ENCODE measurements at places on chromosomes 16 and 17. TPM values are rescaled to one million over a fixed set of nuclear protein-coding genes. Genes with fewer than 3 reads are reported as not detected.
A peak's percentile ranks its signal among the peaks of the same experiment; 100 is the strongest.

GRCh38 chr16:72125635-72126428, 32.2 kb downstream of the DHX38 start:
- H3K4me1 ChIP-seq = peaks cover 2% of the 10 kb centered on the region
- H3K27me3 ChIP-seq = peaks cover 4% of the 10 kb centered on the region
- DNase-seq = no peak
- no peak overlapping the region for H3K27ac ChIP-seq
- H3K4me3 ChIP-seq = no peak overlapping the region

- H3K27me3 ChIP-seq = peaks cover 12% of the 10 kb centered on the region
- peaks cover 9% of the 10 kb centered on the region for H3K4me1 ChIP-seq
- peak; percentile 46 for DNase-seq
- H3K27ac ChIP-seq = no peak overlapping the region
Observed at GRCh38 chr17:7173687-7174602, 5.2 kb downstream of the ASGR1 start.

GRCh38 chr16:65947951-65948350, 418.5 kb upstream of the CDH5 start:
- no peak overlapping the region for H3K27ac ChIP-seq
- no peaks in the 10 kb centered on the region for H3K4me1 ChIP-seq
- no peak overlapping the region for H3K4me3 ChIP-seq

DNA sequence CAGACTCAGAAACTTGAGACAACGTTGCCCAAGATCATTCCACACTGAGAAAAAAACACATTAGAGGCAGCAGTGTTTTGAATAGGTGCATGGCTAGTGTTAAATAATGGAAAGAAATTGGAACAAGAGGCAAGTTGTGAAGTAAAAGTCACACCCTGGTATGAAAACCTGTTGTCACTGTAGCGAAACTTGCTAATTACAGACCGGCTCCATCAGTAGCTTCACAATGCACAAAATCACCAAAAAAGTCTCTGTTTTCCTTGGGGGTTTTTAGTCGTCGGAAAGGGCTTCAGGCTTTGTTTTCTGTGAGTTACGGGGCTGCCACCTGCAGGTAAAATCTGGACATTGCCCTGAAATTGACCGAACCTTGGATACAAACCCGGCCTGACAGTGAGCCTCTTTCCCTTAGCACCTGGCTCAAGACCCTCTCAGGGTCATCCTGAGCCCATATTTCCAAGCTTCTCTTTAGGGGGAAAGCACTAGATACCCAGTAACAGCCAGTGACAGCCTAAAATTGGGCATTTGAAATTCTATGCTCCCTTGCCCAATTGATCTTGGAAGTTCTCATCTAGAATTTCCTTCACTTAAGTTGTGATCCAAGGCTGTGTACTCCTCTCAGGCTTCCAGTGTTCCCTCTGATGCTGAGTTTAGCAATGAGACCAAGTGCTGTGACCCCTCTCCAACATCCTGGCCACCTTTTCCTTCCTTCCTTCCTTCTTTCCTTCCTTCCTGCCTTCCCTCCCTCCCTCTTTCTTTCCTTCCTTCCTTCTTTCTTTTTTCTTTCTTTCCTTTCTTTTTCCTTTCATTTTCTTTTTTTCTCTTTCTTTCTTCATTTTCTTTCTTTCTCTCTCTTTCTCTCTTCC, 7.2 kb upstream of the GRB2 start:
- H3K36me3 ChIP-seq = no peaks in the 10 kb centered on the region
- no peak overlapping the region for H3K27ac ChIP-seq
- peaks cover 26% of the 10 kb centered on the region for H3K4me1 ChIP-seq
- DNase-seq = peak; percentile 73

KRT33B gene
- not detected for total RNA-seq

HEXD gene
- total RNA-seq = 36.7 TPM

CRLF3 gene
- 46.5 TPM for total RNA-seq

DNA sequence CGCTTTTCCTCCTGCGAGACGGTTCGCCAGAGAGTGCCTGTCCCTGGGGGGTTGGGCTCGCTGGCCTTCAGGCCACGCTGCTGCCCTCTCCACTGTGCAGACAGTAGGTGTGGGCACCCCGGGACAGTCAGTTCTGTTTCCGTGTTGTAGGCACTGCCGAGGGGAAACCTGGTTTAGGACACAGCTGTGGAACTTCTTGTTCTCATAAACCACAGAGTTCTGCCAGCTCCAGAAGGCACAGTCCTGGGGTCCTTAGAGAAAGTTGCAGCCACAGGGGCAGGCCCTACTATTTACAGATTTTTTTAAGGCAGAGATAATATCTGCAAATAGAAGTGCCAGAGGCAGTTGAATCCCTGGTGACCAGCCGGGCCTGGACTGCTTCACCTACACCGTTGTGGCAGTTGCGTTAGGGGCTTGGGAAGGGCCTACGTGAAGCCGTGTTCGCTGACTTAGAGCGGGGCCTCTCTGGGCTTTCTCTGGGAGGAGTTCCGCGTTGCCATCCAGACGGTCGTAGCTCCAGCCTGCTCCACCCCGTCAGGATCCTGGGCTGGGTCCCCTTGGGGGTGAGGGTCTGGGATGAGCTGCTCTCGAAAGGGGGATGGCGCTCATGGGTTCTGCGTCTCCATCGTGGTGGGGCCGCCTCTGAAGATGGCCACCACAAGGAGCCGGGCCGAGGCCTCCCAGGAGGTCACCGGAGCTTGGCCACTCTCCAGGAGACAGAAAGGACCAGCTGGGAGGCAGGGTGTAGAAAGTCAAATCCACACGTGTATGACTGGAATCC, 126.3 kb downstream of the BANP start:
- no peaks in the 10 kb centered on the region for H3K4me1 ChIP-seq
- no peak overlapping the region for H3K4me3 ChIP-seq
- no peak overlapping the region for H3K27ac ChIP-seq

CLEC3A gene
- total RNA-seq = not detected

DNA sequence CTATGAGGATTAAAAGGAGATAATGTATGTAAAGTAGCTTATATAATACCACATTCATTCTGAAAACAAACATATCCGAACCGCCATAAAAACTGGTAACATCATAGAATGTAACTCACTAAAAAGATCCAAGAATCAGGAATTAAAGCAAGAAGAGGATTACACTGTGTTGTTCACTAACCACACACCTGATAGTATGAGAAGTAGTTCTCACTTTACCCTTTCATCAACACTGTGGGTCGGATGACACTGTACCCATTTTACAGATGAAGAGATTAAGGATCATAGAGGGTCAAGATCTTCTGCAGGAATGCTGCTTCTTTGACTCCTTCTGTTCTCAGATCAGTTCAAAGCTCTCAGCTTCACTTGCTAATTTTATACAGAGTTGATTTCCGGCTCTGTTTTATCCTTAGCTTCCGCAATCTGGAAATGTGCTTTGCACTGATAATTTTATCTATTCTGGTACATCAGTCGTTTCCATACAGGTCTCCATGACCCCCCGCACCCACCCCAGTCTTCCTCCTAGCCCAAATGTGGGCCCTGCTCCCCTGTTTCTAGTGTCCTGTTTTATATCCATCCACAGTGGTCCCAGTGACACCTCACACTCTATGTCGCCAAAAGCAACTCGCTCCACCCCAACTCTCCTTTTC, 288.6 kb upstream of the CCL2 start:
- no peak for DNase-seq
- H3K36me3 ChIP-seq = no peaks in the 10 kb centered on the region

OTOP3 gene
- not detected for total RNA-seq
